DMS79 treated with DMSO at 0.1 percent for 48 hours (cell line): ENCODE measurements at places on chromosomes 4 and X.

- no peak for DNase-seq
Measured at GRCh38 chrX:39896951-39897740, 200.6 kb downstream of the BCOR start.

DNA sequence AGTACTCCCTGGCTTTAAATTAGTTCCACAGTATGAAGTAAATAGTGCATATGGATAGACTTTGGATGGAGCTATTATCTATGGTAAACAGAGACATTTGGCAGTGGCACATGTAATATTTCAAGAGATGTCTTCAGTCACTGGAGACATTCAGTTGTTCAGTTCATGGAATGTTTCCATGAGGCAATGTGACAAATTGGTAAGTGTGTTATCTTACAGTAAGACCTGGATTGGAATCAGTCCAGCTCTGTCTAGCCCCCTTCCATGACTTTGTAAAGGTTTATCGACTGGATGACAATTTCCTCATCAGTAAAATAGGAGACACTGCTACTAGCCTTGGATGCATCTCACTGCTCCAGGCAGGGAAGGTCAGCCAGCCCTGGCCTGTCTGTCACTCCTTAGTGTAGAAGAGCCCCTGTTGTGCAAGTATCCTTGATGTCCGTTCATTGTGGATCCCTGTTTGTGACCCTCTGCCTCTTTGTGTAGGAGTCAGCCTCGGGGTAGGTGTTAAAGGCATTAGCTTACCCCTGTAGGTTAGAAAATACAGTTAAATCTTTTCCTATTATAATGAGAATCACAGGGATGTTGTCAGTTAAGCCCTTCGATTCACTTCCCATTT lies 335.9 kb downstream of the ANK2 start:
- no peak for DNase-seq

DNA sequence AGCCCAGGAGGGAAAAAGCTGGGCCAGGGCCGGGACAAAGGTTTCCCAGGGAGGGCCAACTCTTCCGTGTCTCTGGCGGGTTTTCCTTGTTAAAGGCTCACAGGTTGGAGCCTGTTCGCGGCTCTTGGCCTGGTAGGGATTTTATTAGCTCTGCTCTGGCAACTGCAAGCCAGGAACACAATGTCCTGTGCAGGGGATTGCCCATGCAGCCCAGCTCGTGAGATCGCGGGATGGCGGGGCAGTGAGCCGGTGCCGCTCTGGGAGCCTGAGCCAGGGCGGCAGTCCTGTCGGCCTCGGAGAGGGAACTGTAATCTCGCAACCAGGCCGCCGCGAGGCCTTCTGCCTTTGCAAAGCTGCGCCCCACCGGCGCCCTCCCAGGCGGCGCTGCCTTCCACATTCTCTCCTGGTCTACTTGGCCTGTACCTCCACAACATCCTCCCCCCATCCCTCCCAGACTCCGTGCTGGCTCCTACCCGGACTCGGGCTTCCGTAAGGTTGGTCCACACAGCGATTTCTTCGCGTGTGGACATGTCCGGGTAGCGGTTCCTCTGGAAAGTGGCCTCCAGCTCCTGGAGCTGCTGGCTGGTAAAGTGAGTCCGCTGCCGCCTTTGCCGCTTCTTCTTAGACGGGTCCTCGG lies 2.1 kb downstream of the PITX2 start:
- no peak for DNase-seq

DNA sequence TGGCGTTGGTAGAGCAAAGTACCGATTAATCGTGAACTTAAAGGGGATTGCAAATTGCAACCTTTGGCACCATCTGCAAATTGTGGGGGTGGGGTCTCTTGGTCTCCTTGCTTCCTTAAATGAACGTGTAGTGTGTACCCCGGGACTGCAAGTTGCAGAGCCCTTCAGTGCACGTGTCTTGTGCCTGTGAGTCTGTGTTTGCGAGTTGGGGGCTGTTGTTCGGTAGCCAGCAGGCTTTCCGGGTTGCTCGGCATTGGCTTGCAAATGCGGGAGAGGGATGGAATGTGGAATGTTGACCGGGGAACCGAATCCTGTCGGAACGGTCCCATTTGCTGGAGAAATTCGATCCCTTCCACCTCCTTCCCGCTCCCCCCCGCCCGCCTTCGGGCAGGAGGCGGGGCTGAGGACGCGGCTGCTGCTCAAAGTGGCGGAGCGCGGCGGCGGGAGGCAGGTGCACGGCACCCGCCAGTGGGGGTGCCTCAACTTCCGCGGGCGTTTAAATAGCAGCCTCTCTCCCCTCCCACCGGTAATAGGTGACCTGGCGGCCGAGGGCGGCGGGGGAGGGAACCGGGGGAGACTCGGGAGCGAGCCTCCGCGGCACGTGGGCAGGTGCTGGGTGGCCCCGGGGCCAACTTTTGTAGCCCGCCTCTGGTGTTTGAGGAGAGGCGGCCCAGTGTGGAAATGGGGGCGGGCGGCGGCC lies 1.5 kb downstream of the JADE1 start:
- DNase-seq: peak; percentile 47

GRCh38 chrX:13374364-13374763 lies 54.5 kb upstream of the ATXN3L start:
- no peak for DNase-seq

DNA sequence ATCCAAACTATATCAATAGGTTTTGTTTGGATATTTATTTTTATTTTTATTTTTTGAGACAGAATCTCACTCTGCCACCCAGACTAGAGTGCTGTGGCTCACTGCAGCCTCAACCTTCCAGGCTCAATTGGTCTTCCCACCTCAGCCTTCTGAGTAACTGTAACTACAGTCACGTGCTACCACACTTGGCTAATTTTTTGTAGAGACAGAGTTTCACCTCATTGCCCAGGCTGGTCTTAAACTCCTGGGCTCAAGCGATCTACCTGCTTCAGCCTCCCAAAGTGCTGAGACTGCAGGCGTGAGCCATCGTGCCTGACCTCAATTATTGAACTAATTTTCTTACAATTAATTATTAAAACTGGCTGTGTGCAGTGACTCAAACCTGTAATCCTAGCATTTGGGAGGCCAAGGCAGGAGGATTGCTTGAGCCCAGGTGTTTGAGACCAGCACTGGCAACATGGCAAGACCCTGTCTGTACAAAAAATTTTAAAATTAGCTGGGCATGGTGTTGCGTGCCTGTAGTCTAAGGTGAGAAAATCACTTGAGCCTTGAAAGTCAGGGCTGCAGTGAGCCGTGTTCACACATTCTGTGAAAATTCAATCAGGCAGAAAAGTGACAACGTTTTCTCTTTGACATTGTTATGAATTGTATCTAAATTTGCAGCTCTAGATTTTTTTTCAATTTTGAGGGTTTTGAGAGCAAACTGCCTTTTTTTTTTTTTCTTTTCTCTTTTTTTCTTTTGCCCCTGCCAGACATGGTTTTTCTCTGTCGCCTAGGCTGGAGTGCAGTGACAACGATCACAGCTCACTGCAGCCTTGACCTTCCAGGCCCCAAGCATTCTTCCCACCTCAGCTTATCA lies 66.0 kb downstream of the UBE2K start:
- no peak for DNase-seq

DNA sequence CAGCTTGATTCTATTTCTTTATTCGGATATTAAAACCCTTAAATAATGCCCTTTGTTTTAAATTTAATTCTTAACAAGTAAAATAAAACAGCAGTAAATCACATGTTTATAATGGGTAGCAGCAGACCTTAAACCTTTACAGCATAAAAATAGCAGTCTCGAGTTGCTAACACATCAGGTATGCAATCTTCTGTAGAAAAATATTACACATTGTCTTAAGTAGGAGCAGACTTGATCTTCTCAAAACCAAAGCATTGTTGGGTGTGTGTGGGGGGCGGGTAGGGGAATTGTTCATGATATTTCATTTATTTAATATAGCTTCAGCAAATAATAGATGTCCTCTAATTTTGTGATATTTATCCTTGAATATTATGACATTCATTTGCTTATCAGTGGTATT lies 331.4 kb downstream of the PCDH7 start:
- DNase-seq: no peak

DNA sequence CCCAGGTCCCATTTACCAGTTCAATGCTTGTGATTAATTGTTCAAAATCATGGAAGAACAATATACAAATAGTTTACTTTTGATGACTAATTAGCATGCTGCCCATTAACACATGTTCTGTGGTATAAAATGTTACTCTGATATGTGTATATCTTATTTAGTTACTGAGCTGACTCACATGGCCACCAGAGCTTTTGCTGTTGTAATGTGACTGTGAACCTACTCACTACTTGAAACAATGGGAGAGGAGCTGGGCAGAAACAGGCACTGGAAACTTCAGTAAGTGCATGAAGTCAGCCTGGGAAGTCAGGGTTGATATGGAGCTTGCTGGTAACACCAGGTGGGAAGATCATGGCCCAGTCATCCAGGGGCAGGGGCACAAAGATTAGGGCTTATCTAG lies 72.7 kb upstream of the MAD2L1 start:
- no peak for DNase-seq

- no peak for DNase-seq
Measured at GRCh38 chr4:51998837-51999236, 21.3 kb downstream of the LRRC66 start.

- DNase-seq: peak; percentile 57
Measured at GRCh38 chrX:15675490-15675921, 10.9 kb upstream of the CLTRN start.

GRCh38 chr4:8403173-8403753 lies 37.3 kb downstream of the ACOX3 start:
- peak; percentile 27 for DNase-seq

GRCh38 chrX:86964321-86964720 lies 553.3 kb upstream of the KLHL4 start:
- DNase-seq: no peak

DNA sequence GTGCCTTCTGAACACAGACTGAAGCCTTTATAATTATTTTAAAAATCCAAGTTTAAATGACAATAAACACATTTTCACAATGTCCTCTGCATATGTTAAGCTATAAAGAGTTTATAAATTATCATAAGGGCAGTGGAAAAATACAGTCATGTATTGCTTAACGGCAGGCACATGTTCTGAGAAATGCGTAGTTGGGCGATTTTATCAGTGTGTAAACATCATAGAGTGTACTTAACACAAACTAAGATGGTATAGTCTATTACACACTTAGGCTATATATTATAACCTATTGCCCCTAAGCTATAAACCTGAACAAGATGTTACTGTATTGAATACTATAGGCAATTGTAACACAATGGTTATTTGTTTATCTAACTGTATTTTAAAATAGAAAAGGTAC lies 254.7 kb downstream of the GABRG1 start:
- DNase-seq: no peak

DNA sequence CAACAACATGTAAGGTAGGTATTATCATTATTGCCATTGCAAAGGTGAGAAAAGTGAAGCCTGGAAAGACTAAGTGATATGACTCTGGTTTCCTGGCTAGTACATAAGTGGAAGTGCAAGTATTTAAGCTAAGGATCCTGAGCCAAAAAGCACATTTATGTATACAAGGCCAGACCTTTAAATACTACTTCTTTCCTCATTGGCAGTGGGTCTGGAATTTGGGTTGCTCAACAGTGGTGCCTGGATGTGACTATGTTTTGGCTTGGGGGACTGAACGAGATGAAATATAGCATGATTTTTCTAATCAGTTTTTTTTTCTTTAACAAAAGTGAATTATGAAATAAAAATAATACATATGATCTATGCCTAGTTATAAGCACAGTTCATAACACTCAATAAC lies 7.4 kb upstream of the FGF13 start:
- no peak for DNase-seq

GRCh38 chr4:120568731-120569130 lies 353.8 kb downstream of the PRDM5 start:
- DNase-seq: no peak

- DNase-seq: no peak
Measured at GRCh38 chrX:54708404-54708803, 89.7 kb downstream of the ITIH6 start.

DNA sequence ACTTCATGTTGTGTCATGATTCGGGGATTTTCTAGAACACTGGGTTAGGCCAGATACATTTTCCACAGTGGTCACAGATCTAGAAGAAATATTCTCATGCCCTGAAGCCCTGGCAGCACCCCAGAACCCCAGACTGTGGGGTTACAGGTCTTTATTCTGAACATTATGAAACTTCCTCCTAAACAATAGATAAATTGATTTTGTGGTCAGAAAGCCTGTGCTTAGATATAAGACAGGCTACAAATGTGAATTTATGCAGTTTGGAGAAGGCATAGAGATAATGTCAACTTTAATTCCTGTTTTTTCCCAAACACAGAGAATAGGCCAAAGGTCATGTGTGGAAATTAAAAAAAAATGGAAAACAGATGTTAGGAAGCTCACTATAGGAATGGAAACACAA lies 492.9 kb downstream of the SPRY1 start:
- no peak for DNase-seq

DNA sequence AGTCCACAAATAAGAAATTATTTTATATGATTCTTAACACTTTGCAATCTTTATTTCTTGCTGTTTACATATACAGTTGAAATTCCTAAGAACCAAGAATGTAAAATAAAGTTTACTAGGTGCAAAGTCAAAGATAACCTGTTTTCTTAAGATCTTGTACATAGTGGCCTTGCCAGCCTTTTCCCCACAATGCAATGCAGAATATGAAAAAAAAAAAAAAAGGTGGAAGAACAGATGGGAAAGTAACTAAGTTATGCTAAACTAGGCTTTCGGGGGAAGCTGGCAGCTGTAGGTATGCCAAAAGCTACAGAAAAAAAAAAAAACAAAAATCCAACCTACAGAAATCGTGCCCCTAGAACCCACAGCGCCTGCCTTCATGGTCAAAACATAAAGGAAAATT lies 1588.4 kb downstream of the STIM2 start:
- no peak for DNase-seq

DNA sequence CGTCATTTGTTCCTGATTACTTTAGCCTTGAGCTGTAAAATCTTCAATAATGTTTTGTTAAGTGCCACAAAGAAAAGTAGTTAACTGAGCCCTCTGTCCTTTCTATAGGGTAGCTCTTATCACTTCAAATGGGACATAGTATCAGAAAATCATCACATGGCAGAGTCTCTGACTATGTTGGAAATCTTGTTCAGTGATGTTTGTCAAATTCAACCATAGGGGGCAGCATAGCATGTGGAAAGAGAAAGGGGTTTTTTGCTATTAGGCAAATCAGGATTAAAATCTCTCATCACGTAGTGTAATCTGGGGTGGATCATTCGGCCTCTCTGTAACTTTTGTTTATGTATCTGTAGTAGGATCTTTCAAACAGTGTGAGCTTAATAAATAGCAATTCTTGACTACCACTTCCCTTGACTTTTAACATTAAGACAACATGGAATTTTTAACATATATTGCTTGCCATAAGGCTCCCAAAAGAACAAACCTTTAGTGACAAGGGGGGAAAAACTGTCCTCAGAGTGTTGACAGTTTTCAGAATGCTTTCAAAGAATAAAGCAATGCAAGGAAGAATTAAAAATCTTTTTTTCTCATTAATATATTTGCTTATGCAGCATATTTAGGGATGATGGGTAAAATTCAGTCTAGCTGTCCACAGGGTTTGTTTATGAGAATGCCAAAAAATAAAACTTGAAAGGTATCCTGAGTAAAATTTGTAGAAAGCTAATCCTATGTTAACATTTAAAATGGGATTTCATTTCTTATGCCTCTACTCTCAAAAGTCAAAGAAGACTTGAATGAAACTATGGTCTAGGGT lies 127.2 kb downstream of the FBXW7 start:
- DNase-seq: no peak

- DNase-seq: no peak
Measured at GRCh38 chrX:143634309-143634662, 1.6 kb downstream of the SLITRK4 start.
